Activated CD4-positive, alpha-beta T cell treated with anti-CD3 and anti-CD28 coated beads for 4 hours (primary cell): ENCODE measurements at places on chromosomes 11 and 22.

GRCh38 chr11:10680956-10681487 is 12.5 kb downstream of the IRAG1 start:
- DNase-seq = no peak

DNA sequence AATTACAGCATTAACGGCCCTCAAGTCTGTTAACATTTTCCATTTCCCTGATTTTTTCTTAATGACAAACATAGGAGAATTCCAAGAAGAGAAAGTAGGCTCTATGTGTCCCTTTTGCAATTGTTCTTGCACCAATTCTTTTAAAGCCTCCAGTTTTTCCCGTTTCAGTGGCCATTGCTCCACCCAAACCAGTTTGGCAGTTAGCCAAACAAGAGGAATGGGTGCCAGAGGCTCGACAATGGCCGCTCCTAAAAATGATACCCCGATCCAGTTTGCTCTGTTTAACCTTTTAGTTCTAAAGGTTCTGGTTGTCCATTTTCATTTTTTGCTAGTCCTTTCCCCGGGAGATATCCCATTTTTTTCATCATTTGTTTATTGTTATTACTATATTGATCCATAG is 6.7 kb upstream of the DNAJB13 start:
- no peak for DNase-seq

DNA sequence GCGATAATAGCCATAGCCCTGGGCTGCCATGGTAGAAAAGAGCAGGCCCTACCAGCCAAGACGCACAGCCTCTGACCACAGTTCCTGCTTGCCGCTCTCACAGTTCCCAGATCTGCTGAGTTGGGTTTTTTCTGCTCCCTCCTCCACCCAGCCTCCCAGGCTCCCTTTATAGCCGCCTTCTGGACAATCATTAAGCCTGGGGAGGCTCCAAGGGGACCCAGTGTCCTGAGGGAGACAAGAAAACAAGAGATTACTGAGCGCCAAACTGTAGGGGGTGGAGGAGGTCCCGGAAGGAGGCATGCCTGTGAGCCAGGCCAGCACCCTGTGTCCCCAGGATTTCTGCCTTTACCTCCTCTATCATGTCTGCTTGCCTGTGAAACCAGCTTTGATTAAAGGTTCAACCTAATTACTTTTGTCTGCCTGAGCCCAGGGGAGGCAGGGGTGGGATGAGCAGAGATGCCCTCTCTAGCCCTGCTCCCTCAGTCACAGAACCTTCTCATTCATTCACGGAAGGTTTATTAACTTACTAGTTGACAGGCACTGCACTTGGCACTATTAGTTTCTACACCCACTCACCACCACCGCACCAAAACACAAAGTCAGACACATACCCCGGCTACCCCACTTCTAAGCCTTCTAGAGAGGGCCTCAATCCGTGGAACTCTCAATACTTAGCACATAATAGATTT is 1.2 kb downstream of the SLC37A4 start:
- DNase-seq = peak; percentile 43

GRCh38 chr22:20205964-20206708 is 55.3 kb upstream of the CCDC188 start:
- DNase-seq = peak; percentile 63

GRCh38 chr22:49781289-49781782 is 46.3 kb downstream of the BRD1 start:
- no peak for DNase-seq

DNA sequence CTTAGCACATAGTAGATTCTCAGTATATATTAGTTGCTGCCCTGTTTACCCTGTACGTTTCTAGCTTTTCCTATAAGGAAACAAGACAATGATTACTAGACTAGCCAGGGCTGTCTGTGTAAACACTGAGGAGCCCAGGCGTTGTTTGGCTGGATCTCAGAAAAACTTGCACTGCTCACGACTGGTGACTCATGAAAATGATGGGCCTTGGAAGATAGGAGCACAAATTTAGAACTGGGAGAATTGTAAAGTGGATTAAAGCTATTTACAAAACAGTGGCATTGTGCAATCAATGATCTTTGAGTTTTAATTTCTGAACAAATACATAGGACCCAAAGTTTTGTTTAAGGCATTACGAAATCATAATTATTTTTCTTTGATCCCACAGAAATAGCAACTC is 276.9 kb downstream of the FAM76B start:
- DNase-seq = no peak

DNA sequence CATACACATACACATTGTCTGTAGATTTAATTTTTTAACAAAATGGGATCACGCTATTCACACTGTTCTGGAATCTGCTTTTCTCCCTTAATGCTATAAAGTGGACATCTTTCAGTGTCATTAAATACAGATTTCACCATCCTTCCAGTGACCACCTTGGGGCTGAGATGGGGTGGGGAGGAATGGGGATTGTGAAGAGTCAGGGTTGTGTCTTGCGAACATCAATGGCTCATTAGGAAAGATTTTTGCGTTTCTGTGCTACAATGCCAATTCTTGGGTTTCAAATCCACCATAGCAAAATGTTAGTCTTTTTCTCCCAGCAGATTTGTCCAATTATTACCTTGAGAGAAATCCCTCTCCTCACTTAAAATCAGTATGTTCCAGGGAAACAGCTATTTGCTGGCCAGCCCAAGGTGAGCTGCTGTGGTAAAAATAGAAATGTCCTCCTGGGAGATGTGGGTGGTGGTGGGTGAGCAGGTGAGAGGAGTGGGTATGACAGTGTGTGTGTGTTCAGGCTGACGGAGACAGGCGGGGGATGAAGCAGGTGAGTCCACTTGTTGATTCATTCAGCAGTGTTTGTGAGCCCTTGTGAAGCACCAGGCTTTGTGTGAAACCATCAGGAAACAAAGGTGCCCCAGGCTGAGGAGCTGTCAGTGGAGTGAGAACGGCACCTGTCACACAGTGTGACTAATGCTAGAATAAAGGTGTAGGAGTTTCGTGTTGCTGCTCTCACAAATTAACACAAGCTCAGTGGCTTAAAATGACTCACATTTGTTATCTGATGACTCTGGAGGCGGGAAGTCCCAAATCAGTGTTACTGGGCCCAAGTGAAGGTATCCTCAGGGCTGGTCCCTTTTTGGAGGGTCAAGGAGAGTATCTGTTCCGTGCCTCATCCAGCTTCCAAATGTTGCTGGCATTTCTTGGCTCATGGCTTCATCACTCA is 1.7 kb upstream of the CBX6 start:
- peak; percentile 75 for DNase-seq

GRCh38 chr11:76120513-76121101 is 85.7 kb downstream of the WNT11 start:
- no peak for DNase-seq

DNA sequence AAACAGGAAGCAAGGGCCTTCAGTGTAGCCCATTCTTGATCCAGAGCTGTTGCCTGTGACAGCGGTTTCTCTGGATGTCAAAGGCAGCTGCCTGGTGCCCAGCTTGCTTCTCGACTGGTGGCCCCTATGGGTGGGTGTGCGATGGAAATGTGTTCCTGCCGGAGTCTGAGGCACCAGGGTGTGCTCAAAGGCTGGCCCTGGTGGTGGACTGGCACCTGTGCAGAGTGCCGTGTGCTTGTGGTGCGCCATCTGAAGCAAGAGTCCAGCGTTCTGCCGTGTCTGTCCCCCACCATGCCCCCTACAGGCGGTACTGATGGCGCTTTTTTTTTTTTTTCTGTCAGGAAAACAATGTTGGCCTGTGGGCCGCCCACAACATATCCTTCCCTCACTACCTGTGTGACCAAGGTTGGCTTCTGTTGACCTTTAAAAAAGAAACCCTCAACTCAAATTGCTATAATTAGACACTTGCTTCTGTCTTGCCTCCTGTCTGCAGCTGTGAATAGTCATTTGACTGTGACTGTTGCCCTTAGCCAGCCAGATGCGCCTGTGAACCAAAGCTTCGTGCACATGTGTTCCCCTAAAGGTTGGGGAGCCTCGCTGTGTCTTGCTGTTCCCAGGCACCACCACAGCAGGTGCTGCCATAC is 4.7 kb upstream of the RANBP1 start:
- DNase-seq = no peak

GRCh38 chr11:65083834-65084597 is at the start of the genes CDCA5 and ZFPL1:
CDCA5 (minus strand) TSS chr11:65084040; CDS start chr11:65083978, 62 bp downstream.
ZFPL1 (plus strand) TSS chr11:65084222; CDS start chr11:65084699, 477 bp downstream.
- DNase-seq = peak; percentile 93

DNA sequence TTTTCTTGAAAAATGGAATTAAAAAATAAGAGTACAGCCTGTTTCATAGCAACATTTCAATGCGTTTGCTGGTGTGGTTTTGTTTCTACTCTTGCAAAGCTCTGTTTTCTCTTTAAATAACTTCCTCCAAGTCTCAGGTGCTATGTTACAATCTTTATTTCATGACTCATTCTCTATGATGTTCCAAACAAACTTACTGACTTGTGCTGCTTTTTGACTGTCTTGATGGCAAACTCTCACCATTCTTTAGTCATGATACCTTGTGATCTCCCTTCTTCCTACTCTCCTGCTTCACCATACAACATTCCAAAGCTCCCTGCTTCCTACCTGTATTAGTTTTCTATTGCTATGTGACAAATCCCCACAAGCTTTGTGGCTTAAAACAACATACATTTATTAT is 166.1 kb downstream of the C11orf91 start:
- no peak for DNase-seq

GRCh38 chr11:92393218-92393617 is 168.6 kb downstream of the FAT3 start:
- no peak for DNase-seq

GRCh38 chr22:38249803-38250642 is 22.8 kb downstream of the TMEM184B start:
- DNase-seq = no peak

DNA sequence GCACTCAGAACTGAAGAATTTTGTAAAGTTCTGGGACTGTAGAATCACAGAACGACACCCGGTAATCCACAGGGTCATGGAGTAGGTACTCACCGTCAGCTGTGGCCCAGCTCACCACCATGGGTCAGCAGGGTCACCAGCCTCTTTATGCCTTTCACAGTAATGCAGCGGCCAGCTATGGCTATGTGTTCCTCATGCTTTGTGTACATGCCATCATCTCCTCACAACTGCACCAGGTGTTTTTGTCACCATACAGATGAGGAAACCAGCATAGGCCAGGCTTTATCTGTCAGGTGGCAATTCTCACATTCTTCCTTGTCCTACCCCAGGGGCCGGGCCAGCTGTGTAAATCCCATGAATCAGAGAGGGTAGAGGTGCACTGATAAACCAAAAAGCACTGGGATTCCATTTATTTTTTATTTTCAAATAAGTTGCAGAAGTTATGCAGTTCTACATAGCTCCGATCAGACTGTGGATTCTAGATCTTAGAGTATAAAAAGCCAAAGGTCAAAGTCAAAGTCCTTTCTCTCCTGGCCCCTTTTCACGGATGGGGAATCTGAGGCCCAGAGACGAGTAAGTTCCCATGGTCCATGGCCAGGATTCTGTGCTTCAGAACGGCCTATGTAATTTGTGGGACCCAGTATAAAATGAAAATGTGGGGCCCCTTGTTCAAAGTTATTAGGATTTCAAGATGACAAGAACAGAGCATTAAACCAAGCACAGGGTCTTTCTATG is 17.5 kb downstream of the TSKU start:
- no peak for DNase-seq

GRCh38 chr11:59011655-59012397 is 72.5 kb downstream of the GLYATL1 start:
- DNase-seq = no peak

- DNase-seq = peak; percentile 48
These were observed 23.4 kb downstream of the ARFGAP2 start for GRCh38 chr11:47152953-47153950.

GRCh38 chr11:63711838-63712237 is 30.5 kb downstream of the RTN3 start:
- DNase-seq = no peak

GRCh38 chr11:29161191-29161590 is 855.6 kb downstream of the KCNA4 start:
- no peak for DNase-seq

DNA sequence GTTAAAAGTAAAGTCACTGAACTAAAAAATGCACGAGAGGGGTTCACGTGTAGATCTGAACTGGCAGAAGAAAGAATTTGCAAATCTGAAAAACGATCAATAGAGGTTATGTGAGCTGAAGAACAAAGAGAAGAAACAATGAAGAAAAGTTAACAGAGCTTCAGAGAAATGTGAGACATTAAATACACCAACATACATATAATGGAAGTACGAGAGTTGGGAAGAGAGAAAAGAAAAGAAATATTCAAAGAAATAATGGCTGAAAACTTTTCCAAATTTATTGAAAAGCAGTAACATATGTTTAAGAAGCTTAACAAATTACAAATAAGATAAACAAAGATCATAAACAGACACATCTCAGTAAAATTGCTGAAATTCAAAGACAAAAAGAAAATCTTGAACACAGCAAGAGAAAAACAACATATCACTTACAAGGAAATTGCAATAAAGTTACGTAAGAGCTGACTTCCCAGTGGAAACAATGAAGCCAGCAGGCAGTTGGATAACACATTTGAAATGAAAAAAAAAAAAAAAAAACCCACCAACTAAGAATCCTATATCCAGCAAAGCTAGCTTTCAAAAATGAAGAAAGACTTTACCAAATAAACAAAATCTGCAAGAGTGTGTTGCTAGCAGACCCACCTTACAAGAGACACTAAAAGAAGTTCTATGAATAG is 56.8 kb downstream of the EMSY start:
- DNase-seq = no peak

- DNase-seq = no peak
These were observed 612 bp downstream of the ASPHD2 start for GRCh38 chr22:26429458-26430286.

GRCh38 chr11:128503245-128503991 is 83.9 kb downstream of the ETS1 start:
- DNase-seq = no peak

- DNase-seq = no peak
These were observed 952 bp upstream of the CATSPERZ start for GRCh38 chr11:64298966-64299846.
